Stimulated activated CD8-positive, alpha-beta memory T cell treated with anti-CD3 and anti-CD28 coated beads, Interleukin-15, amount 100 ng/mL, for 24 hours (primary cell): ENCODE measurements at places on chromosomes 5 and 9.

DNA sequence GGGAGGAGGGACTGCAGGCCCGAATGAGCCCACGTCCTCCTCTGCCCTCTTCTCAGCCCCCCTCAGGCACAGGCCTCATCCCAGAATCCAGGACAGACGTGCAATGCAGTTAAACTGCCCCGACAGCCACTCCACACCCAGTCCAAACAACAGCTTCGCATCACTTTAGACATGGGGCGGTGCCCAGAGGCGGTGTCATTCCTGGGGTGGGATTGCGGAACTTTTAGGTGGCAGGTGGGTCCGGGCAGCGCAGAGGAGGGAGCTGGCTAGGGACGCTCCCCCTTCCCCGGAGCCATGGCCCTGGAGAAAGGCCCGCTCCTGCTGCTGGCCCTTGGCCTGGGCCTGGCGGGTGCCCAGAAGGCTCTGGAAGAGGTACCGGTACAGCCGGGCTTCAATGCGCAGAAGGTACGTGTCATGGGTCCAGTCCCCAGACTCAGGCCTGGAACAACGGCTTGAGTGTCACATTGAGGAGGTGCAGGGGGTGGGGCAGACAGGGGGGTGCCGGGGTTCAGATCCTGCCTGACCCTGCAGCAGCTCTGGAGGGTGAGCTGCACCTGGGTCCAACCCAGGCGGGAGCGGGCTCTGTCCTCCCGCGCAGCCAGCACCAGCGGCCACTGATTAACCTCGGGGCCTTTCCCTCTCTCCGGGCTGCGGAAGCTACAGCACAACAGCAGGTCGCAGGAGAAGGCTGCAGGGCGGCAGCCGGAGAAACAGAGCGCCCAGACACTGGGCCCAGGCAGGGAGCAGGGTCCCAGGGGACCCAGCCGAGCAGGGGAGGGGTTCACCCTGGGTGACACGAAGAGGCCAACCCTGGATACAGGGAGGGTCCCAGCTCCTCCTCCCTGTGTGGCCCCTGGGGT lies 25.2 kb downstream of the GLT6D1 start:
- no peak for DNase-seq

DNA sequence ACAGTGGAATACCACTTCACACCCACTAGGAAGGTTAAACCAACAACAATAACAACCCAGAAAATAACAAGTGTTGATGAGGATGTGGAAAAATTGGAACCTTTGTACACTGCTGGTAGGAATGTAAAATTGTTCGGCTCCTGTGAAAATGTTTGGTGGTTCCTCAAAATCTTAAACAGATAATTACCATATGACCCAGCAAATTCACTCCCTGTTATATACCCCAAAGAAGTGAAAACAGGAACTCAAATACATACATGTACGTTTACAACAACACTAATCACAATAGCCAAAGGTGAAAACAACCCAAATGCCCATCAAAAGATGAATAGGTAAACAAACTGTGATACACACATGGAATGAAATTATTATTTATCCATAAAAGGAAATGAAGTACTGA lies 178.5 kb upstream of the PHYKPL start:
- no peak for DNase-seq

DNA sequence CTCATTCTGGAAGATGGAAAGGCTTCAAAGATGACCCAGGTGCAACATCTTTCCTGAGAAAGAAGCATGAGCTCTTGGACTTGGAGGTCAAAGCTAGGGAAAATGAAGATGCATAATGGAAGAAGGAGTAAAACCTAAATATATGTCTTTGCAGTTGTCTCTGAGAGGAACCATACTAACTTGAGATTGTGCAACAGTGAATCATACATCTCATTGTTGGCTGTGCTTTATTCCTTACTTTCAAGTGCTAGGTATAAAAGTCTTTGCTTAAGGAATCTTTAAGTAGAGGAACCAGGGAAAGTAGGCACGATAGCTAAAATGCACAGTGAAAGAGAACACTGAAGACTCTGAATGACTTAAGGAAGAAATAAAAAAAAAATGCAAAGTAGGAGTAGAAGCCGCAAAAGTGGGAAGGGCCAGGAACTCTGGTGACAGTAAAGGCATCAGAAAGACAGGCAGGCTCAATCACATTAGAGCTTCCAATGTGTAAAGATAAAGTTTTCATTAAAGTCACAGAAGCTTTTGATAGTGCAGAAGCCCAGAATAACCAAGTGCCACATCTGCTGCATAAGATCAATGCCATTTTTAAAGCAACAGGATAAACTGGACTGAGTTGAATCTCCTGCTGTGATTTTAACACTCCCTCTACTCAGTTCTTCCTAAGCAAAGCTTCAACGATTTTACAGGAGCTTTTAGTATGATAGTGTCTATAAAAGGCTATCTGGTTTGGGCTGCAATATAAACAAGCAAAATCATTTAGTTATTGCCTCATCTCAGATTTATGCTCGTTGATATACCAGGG lies 432.3 kb upstream of the EDIL3 start:
- DNase-seq = no peak

DNA sequence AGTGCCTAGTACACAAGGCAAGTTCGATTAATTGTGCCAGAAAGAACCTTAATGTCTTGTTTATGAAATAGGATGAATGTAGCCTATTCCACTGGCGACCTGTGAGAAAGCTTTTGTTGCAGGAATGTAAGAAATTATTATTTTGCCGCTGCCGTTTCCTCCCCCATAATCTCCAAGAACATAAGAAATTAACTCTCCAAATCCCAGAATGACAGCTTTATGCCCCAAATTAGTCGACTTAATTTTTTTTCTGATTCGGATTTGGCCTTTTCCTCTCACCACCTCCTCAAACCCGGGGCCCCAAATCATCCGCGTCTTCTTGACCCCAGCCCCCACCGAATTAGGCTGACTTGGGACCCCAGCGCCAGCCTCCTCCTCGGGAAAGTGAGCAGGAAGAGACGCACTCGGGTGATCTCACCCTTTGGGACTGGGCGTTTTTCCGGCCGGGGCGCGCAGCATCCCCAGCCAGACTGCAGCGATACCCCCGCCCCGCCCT lies 682 bp upstream of the SPTAN1 start:
- DNase-seq = no peak

- no peak for DNase-seq
Observed at GRCh38 chr5:172558076-172558976, 82.7 kb upstream of the NEURL1B start.
